HCT116 (cell line): ENCODE measurements at places on chromosomes 3 and 15.
A peak's percentile ranks its signal among the peaks of the same experiment; 100 is the strongest.

DNA sequence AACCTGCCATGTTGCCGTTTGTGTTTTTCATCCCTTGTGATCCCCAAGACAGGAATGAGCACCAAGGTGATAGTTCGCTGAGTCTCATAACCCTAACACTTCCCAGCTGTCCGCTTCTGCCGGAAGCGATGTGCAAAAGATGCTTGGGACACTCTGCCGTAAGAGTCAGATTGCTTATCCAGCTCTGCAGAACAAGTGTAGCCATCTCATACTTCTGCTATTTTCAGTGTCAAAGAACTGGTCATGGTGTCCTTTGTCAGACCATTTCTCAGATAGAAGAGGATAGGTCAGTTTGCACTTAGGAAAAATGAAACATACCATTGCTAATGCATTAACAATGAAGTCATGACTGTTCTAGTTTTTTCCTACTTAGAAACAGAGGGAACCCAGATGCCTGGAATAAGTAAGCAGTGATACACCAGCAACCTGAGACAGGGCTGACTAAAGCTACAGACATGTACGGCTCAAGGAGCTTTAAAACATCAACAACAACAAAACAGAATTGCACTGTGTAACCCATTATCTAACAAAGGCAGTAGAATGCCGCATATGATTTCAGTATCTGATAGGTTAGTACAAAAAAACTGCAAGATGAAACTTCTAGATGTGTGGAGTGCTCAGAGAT, 134.0 kb upstream of the IL12A start:
- no peaks in the 10 kb centered on the region for H3K36me3 ChIP-seq
- no peaks in the 10 kb centered on the region for H3K27me3 ChIP-seq
- peaks cover 21% of the 10 kb centered on the region for H3K4me1 ChIP-seq
- peak; percentile 59 for DNase-seq

DNA sequence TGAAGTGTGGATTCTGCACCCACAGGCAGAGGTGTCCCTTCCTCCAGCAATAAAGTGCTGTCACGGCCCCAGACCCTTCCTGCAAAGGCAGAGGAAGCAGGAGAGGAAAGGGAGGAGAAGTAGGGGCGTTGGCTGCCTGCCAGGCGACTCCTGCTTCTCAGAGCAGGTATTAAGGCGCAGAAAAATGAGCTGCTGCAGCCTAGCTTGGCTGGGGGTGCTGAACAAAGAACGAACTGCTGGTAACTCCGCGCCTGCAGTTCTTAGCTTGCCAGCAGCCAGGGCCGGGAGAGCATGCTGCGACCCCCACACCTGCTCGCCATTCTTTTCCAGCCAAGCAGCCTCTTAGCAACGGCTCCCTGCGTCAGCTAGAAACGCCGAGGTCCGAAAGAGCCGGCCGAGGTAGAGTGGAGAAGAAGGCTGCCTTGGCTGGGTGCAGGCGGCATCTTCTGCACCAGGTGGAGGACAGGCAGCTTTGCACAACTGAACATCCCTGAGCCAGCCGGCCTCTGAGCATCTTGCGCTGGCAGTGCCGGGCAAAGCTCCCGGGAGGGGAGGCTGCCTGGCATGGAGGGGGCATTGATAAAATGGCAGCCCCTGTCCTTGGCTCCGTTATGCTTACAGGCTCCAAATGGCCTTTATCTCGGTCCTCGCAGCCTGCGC, 296.0 kb downstream of the MEX3B start:
- no peak overlapping the region for H3K27ac ChIP-seq
- H3K4me1 ChIP-seq, result no peaks in the 10 kb centered on the region
- H3K4me3 ChIP-seq, result no peak overlapping the region

- H3K4me3 ChIP-seq, result no peak overlapping the region
- peaks cover 13% of the 10 kb centered on the region for H3K27me3 ChIP-seq
- H3K36me3 ChIP-seq, result no peaks in the 10 kb centered on the region
- H3K27ac ChIP-seq, result no peak overlapping the region
Observed at GRCh38 chr3:53774414-53774813, 71.8 kb downstream of the CHDH start.

DNA sequence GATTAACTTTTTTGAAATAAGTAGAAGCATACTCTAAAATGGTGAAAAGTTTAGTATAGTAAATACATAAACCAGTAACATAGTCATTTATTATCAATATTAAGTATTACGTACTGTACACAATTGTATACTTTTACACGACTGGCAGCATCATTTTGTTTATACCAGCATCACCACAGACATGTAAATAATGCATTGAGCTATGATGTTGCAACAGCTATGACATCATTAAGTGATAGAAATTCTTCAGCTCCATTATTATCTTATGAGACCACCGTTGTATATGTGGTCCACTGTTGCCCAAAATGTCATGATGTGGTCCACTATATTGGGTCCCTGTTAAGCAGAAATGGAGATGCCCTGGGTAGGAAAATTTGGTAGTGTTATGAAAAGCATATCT, 51.3 kb downstream of the DRD3 start:
- H3K27me3 ChIP-seq, result no peaks in the 10 kb centered on the region
- H3K36me3 ChIP-seq, result no peaks in the 10 kb centered on the region
- DNase-seq, result no peak
- peaks cover 11% of the 10 kb centered on the region; the same call in 1 of the 2 replicates for H3K4me1 ChIP-seq

DNA sequence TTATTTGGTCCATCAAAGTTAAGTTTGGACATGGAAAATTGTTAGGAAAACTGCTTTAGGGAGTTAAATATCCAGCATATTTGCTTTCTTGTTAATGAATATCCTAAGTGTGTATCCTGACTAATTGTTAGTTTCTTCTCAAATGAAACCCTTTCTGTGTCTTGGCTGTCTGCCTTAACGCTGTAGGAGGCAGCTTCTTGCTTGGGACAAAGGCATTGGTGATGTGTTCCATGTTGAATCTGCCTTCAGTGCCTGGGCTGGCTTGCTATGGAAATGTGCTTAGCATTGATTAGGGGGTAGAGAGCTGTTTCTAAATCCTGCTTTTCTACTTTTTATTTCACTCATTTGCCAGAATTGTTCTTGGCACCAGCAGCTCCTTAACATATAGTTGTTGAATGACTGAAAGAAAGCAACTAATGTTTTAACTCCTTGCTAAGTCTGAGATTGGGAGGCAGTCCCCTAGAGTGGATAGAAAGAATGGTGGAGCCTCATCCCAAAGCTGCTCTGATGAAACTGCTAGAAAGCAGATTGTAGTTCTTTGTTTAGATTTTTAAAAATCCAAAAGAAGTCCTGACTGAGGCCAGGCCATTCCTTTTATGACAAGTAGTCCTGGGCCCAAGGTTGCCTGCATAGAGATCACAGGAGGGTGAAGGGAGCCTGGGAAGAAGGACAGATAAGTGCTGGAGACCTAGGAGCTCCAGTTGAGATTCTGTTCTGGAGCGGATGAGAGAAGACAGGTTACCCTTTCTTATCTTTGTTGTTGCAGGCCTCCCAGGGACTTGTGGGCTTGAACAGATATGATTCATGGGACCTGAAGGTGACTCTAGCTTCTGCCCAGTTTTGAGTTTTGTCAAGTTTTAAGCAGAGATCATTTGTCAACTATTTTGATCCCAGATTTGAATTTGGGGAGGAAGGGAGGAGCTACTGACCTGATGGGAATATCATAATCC, 39.3 kb downstream of the OXNAD1 start:
- no peak overlapping the region for H3K27ac ChIP-seq
- H3K4me1 ChIP-seq, result peaks cover 5% of the 10 kb centered on the region

GRCh38 chr15:67186688-67187087, 67.8 kb downstream of the AAGAB start:
- H3K36me3 ChIP-seq, result peaks cover 19% of the 10 kb centered on the region
- no peaks in the 10 kb centered on the region for H3K27me3 ChIP-seq
- DNase-seq, result no peak

DNA sequence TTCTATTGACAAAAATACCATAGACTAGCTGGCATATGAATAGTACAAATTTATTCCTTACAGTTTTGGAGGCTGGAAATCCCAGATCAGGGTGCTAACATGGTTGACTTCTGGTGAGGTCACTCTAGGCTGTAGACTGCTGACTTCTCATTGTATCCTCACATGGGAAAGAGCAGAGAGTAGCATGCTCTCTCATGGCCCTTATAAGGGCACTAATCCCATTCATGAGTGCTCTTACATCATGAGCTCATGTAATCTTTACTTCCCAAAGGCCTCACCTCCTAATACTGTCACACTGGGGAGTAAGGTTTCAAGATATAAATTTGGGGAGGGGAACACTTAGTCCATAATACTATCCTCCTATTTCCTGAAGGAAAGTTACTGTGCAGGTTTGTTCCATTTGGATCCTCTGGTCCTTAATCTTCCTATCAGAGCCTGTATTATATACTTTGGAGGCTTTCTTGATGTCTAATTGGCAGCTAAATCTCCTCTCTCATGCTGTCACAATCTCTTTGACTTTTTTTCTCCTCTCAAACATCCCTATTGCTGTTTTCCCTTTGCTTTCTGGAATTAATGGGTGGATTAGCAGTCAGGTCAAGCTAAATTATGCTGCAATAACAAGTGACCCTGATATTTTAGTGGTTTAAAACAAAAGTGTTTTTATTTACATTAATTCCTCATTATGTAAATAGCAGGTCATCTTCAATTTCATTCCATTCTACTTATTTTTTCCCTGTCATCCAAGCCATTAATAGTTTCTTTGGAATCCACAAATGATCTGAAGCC, 23.1 kb upstream of the LEKR1 start:
- no peaks in the 10 kb centered on the region for H3K4me1 ChIP-seq
- H3K36me3 ChIP-seq, result no peaks in the 10 kb centered on the region
- H3K27ac ChIP-seq, result no peak overlapping the region
- H3K4me3 ChIP-seq, result no peak overlapping the region

DNA sequence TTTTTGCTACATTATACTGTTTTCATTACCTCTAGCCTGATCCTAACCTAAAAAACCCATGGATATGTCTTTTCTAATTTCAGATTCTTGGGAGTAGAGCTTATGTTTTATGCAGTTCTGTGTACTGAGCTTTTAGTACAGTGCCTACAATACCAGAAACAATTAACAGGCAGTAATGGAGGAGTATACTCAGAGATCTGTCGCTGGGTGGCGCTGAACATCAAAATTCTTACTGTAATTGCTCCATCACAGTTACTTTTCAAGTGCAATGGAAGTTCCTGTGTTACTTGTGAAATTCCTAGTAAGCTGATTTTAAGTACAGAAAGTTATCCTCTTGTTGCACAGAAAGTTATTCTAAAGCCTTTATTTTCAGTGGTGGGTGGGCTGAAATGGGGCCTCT, 66.9 kb downstream of the RNF13 start:
- DNase-seq, result peak; percentile 24
- H3K27ac ChIP-seq, result no peak overlapping the region
- H3K27me3 ChIP-seq, result no peaks in the 10 kb centered on the region
- no peaks in the 10 kb centered on the region for H3K4me1 ChIP-seq

DNA sequence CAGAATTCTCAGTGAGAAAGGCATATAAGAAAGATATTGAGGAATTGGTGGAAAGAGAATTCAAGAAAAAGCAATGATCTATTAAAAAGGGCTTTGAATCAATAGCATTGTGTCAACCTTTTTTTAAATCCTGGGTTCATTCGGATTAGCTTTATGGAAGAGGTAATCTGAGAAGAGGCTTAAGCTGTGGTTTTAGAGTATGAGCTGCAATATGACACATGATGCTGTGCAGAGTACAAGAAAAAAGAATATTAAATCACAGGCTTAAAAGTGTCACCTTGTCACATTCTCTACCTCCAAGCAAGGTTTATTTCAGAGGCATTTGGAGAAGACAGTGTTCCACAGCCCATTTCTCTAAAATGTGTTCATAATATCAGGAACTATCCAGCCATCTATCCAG, 128.9 kb downstream of the RTP4 start:
- no peaks in the 10 kb centered on the region for H3K4me1 ChIP-seq
- H3K27ac ChIP-seq, result no peak overlapping the region
- H3K4me3 ChIP-seq, result no peak overlapping the region
- H3K27me3 ChIP-seq, result peaks cover 26% of the 10 kb centered on the region
- DNase-seq, result no peak

DNA sequence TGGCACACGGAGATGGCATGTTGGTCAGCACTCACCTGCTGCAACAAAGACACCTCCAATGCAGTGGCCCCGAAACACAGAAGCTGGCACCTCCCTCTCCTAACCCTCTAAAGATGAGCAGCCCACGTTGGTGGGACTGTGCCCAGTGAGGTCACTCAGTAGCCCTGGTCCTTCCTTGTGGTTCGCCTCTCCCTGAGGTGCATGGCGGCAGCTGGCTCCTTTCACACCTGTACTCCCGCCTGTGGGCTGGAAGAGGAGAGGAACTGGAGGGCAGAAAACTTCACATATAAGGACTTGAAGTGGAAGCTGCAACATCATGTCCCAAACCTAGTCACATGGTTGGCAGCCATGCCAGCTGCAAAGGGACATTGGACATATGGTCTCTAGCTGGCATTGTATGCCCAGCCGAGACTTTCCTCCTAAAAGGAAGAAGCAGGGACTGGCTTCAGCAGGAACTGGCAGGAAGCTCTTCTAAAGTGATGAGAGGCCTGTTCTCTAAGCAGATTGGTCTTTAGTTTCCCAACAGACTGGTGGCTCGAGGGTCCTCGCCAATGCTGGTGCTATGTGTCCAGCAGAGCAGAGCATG, 10.8 kb upstream of the C3orf22 start:
- H3K4me1 ChIP-seq, result no peaks in the 10 kb centered on the region
- no peak overlapping the region for H3K27ac ChIP-seq
- no peaks in the 10 kb centered on the region for H3K27me3 ChIP-seq
- H3K4me3 ChIP-seq, result no peak overlapping the region
- H3K36me3 ChIP-seq, result no peaks in the 10 kb centered on the region

- no peak overlapping the region for H3K27ac ChIP-seq
- H3K4me1 ChIP-seq, result peaks cover 9% of the 10 kb centered on the region; the same call in 1 of the 2 replicates
- peak; percentile 44 for DNase-seq
- no peaks in the 10 kb centered on the region for H3K36me3 ChIP-seq
- no peak overlapping the region for H3K4me3 ChIP-seq
Observed at GRCh38 chr3:114290911-114291901, 2.6 kb upstream of the TIGIT start.

- no peak for DNase-seq
- H3K27me3 ChIP-seq, result no peaks in the 10 kb centered on the region
- no peaks in the 10 kb centered on the region for H3K4me1 ChIP-seq
- no peak overlapping the region for H3K27ac ChIP-seq
- peaks cover 29% of the 10 kb centered on the region for H3K36me3 ChIP-seq
Observed at GRCh38 chr15:52213206-52213605, 22.0 kb upstream of the GNB5 start.

DNA sequence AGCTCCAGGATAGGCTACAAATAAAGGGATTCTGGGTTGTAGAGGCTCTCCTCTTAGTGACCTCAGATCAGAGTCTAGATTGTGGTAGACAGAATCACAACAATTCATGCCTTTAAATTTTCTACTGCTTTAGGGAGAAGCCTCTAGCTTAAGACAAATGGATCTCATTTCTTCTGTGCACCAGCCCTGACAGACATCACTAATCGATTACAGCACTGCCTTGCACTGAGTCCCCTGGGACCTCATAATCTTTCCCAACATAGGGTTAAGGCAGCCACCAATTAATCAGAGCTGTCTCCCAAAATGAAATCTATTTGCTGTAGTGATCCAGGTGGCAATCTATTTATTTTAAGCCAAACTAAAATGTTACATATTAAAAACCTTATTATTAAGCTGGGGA, 436.5 kb upstream of the WNT5A start:
- no peak overlapping the region for H3K27ac ChIP-seq
- H3K4me1 ChIP-seq, result no peaks in the 10 kb centered on the region
- H3K4me3 ChIP-seq, result no peak overlapping the region
- DNase-seq, result no peak

- no peaks in the 10 kb centered on the region for H3K36me3 ChIP-seq
- no peak overlapping the region for H3K27ac ChIP-seq
- H3K4me1 ChIP-seq, result no peaks in the 10 kb centered on the region
- DNase-seq, result no peak
- H3K27me3 ChIP-seq, result no peaks in the 10 kb centered on the region
Observed at GRCh38 chr15:64740311-64741170, 34.8 kb downstream of the RBPMS2 start.
